Karpas-422 (cell line): ENCODE measurements at places on chromosomes 1 and 21.

DNA sequence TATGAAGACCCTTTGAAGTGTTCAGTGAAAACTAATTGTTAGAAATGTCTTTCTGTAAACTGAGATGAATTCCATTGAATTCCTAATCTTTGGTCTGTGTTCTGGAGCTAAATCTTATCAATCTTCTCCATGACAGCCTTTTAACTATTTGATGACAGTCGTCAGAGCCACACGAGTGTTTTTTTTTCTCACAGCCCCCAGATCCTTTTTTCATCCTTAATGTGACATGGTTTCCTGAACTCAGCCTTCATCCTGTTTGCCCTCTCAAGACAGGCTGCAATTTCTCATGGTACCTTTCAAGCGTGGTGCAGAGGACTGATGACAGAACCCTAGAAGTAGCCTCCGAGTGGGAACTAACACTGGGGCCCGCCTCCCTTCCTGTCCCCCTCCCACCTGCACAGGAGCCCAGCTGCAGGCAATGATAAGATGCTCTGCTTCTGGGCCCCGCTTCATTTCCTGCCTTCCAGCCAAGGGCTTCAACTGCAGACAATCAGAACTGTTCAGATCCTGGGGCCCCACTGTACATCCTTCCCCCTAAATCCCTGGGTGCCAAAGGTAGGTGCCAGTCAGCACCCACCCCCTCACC is 114.6 kb upstream of the VAV3 start:
- no peak overlapping the region for H3K27ac ChIP-seq
- peak; percentile 54 for DNase-seq

DNA sequence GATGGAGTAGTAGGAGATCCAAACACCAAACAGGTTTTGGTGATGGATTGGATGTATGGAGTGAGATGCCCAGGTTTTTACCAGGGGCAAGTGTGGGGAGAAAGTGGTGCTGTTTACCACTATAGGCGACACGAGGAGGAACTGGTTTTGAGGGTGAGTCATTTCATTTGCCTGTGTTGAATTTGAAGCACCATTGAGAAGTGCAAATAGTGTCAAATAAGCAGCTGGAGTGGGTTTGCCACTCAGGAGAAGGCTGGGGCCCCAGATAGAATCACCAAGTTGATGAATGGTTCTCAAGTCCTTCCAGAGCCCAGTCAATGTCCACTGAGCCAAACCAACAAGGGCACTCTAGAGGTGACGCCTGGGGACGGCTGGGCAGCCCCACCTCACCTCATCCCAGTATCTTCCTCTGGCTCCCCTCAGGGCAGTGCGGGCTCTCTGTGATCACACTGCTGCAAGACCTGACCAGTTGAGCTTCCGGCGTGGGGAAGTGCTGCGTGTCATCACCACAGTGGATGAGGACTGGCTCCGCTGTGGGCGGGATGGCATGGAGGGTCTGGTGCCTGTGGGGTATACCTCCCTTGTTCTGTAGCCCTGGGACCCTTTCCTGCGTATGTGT is 9.4 kb downstream of the RUSC1 start:
- H3K4me1 ChIP-seq = peaks cover 18% of the 10 kb centered on the region
- H3K4me3 ChIP-seq = no peak overlapping the region

DNA sequence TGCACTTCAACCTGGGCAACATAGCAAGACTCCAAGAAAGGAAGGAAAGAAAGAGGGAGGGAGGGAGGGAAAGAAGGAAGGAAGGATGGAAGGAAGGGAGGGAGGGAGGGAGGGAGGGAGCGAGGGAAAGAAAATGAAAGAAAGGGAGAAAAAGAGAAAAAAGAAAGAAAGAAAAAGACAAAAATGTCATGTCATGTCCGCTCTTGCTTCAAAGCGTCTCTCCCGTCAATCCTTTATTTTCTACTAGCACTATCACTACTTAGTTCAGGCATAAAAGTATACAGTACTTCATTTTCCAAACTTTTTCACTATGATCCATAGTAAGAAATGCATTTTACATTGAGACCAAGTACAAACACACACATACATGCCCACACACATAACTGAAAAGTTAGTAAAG is 64.7 kb downstream of the SH3GLB1 start:
- no peaks in the 10 kb centered on the region for H3K36me3 ChIP-seq
- DNase-seq = no peak
- H3K4me1 ChIP-seq = peaks cover 22% of the 10 kb centered on the region

DNA sequence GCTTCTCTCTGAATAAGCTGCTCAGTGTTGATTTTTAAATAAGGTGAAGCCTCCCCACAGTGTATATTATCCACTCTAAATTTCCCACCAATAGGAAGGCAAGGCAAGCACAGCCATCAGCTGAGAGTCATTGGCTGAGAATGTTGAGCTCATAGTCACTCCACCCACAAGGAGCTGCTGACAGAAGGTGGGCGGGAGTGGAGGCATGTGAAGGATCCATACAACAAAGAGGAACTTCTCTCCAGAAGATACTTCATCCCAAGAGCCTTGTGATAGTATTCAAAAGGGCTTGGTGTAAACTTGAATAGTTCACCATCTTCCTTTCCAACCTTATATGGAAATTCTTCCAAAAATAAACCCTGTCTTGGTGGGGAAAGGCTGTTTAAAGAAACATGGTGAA is 42.8 kb downstream of the SAMD13 start:
- no peaks in the 10 kb centered on the region for H3K4me1 ChIP-seq
- no peak for DNase-seq
- no peak overlapping the region for H3K27ac ChIP-seq
- no peaks in the 10 kb centered on the region for H3K36me3 ChIP-seq
- H3K27me3 ChIP-seq = no peaks in the 10 kb centered on the region

GRCh38 chr1:243421784-243422183 is 165.9 kb downstream of the SDCCAG8 start:
- no peak overlapping the region for H3K27ac ChIP-seq
- H3K4me1 ChIP-seq = no peaks in the 10 kb centered on the region
- no peaks in the 10 kb centered on the region for H3K27me3 ChIP-seq
- no peaks in the 10 kb centered on the region for H3K36me3 ChIP-seq
- no peak overlapping the region for H3K4me3 ChIP-seq

GRCh38 chr1:201714542-201715329 is 114.2 kb upstream of the IPO9 start:
- H3K4me1 ChIP-seq = peaks cover 12% of the 10 kb centered on the region
- no peaks in the 10 kb centered on the region for H3K36me3 ChIP-seq
- H3K4me3 ChIP-seq = no peak overlapping the region
- no peak for DNase-seq
- no peaks in the 10 kb centered on the region for H3K27me3 ChIP-seq

DNA sequence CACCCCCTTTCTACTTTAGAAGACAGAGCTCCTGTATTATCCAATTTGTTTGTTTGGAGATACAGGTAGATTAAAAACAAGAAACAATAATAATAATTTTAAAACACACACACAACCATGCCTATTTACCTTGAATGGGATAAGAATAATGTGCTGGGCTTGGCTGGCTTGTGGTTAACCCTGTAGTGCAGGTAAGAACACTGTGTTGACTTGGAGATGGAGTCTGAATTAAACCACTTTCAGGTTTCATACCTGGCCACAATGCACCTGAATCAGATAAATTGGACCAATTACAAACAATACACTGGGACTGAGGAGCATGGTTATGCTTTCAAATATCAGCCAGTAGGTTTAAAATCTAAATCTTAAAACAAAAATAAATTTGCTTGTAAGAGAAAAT is 60.8 kb downstream of the EYA3 start:
- H3K4me1 ChIP-seq = peaks cover 3% of the 10 kb centered on the region; the same call in 1 of the 2 replicates
- no peak for DNase-seq
- no peak overlapping the region for H3K27ac ChIP-seq
- peaks cover 12% of the 10 kb centered on the region; the same call in 1 of the 2 replicates for H3K36me3 ChIP-seq
- H3K4me3 ChIP-seq = no peak overlapping the region
- no peaks in the 10 kb centered on the region for H3K27me3 ChIP-seq

GRCh38 chr1:207871117-207871649 is 39.7 kb downstream of the CD34 start:
- H3K27ac ChIP-seq = peak overlapping the region; percentile 96
- H3K4me3 ChIP-seq = peak overlapping the region; percentile 38
- H3K27me3 ChIP-seq = no peaks in the 10 kb centered on the region
- peaks cover 6% of the 10 kb centered on the region; the same call in 1 of the 2 replicates for H3K36me3 ChIP-seq
- H3K4me1 ChIP-seq = peaks cover 87% of the 10 kb centered on the region

- peaks cover 22% of the 10 kb centered on the region for H3K4me1 ChIP-seq
- H3K36me3 ChIP-seq = peaks cover 5% of the 10 kb centered on the region; the same call in 1 of the 2 replicates
These were observed 135.6 kb downstream of the GPATCH2 start for GRCh38 chr1:217495249-217495648.

DNA sequence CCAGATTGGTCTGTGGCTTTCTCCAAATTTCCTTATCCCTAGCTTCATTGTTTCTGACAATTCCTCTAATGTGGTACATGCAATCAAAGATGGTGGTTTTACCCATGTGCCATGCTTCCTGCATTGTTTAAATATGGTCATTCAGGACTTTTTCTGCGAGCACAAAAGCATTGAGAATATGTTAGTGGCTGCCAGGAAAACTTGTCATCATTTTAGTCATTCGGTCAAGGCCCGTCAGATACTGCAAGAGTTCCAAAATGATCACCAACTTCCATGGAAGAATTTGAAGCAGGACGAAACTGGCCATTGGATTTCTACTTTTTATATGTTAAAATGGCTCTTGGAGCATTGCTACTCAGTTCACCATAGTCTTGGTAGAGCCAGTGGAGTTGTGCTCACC is 3.7 kb downstream of the ZBED6 start:
- H3K4me3 ChIP-seq = no peak overlapping the region
- H3K36me3 ChIP-seq = peaks cover 54% of the 10 kb centered on the region
- no peaks in the 10 kb centered on the region for H3K27me3 ChIP-seq
- peaks cover 13% of the 10 kb centered on the region for H3K4me1 ChIP-seq
- no peak overlapping the region for H3K27ac ChIP-seq

GRCh38 chr1:51693419-51694155 is 76.7 kb downstream of the OSBPL9 start:
- no peaks in the 10 kb centered on the region for H3K4me1 ChIP-seq
- DNase-seq = peak; percentile 39
- no peaks in the 10 kb centered on the region for H3K27me3 ChIP-seq
- H3K36me3 ChIP-seq = no peaks in the 10 kb centered on the region

- no peak overlapping the region for H3K27ac ChIP-seq
- H3K27me3 ChIP-seq = 0 out of 2 replicates have a peak, but pooled peaks cover 4% of the 10 kb centered on the region
- H3K4me3 ChIP-seq = no peak overlapping the region
- no peaks in the 10 kb centered on the region for H3K36me3 ChIP-seq
- H3K4me1 ChIP-seq = no peaks in the 10 kb centered on the region
These were observed 29.4 kb downstream of the OLFML2B start for GRCh38 chr1:161994175-161994668.

- H3K4me3 ChIP-seq = no peak overlapping the region
- no peaks in the 10 kb centered on the region for H3K36me3 ChIP-seq
- H3K4me1 ChIP-seq = peaks cover 13% of the 10 kb centered on the region
- no peak overlapping the region for H3K27ac ChIP-seq
- no peak for DNase-seq
These were observed 2.2 kb downstream of the PAQR6 start for GRCh38 chr1:156245451-156246232.

- peaks cover 34% of the 10 kb centered on the region for H3K4me1 ChIP-seq
- no peaks in the 10 kb centered on the region for H3K27me3 ChIP-seq
- no peak for DNase-seq
- peak overlapping the region; percentile 87 for H3K4me3 ChIP-seq
These were observed 710 bp downstream of the KLHL20 start for GRCh38 chr1:173715538-173715844.

DNA sequence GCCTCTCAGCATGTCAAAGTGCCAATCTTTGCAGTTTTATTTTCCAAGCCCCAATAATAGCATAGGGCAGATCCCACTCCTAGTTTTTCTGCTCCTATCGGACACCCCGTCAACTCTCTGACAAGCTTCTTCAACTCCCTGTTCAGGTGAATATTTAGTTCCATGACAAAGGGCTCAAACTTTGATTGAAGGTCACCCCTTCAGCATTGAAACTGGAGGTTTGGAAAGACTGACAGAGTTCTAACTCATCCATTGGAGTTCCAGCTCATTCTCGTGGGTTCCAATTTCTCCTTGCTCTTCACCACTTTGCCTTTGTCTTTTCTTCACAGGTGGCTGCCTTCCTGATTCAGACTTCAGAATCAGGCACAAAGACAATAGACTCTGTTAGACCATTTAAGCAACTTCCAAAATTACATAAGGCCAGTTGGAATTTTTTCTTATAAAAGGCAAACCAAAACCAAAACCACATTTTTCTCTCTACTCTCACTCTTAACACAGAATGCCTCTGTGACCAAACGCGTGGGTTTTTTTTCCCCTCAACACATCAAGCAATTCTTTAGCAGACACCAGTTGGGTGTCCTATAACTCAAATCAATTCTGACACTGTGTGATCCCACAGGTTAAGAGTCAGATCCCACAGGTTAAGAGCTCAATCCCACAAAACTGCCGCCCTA is 169.3 kb upstream of the USP25 start:
- H3K36me3 ChIP-seq = no peaks in the 10 kb centered on the region
- H3K27ac ChIP-seq = no peak overlapping the region
- no peaks in the 10 kb centered on the region for H3K4me1 ChIP-seq
- no peaks in the 10 kb centered on the region for H3K27me3 ChIP-seq

GRCh38 chr1:62382658-62382955 is 54.2 kb upstream of the USP1 start:
- H3K36me3 ChIP-seq = no peaks in the 10 kb centered on the region
- no peaks in the 10 kb centered on the region for H3K27me3 ChIP-seq
- no peak for DNase-seq
- no peak overlapping the region for H3K4me3 ChIP-seq

DNA sequence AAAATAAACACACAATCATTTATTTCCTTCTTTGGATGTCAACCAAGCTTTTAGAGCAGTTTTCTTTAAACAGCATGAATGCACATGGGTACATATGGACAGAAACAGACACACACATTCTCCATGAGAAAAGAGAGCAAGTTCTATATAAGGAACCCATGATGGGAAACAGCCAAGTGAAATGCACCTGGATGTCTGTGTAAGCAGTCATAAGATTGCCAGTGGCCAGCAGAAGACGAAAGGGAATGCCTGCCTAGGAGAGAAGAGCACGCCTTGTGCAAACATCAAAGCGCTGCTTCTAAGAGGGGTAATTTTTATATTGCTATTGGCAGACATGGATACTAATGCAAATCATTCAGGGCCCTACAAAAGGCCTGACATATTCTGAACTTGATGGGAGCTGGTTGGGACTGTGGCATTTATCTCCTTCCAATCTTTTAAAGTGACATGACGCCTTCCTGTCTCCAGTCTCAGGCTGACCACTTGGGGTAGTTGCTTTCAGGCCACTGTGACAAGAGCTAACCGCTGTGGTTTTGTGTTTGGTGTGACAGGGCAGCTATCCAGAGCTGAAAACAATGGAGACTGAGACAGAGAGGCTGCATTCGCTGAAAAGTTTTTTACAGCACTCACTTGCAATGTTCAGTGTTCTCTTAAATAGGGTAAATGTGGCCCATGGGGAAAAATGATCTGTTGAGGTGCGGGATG is 75.0 kb upstream of the DPT start:
- H3K27ac ChIP-seq = no peak overlapping the region
- H3K4me3 ChIP-seq = no peak overlapping the region
- DNase-seq = no peak
- no peaks in the 10 kb centered on the region for H3K4me1 ChIP-seq
- no peaks in the 10 kb centered on the region for H3K36me3 ChIP-seq

- H3K27ac ChIP-seq = no peak overlapping the region
- no peak overlapping the region for H3K4me3 ChIP-seq
- DNase-seq = no peak
- H3K27me3 ChIP-seq = 0 out of 2 replicates have a peak, but pooled peaks cover 3% of the 10 kb centered on the region
These were observed 72.0 kb downstream of the SYT6 start for GRCh38 chr1:114081437-114082303.

GRCh38 chr1:11045428-11046269 is 1.4 kb downstream of the MASP2 start:
- no peak overlapping the region for H3K27ac ChIP-seq
- peak; percentile 44 for DNase-seq
- H3K36me3 ChIP-seq = no peaks in the 10 kb centered on the region
- H3K4me1 ChIP-seq = no peaks in the 10 kb centered on the region
- no peak overlapping the region for H3K4me3 ChIP-seq
